Hair follicle dermal papilla cell (primary cell): ENCODE measurements at places on chromosomes 2 and 18. TPM values are rescaled to one million over a fixed set of nuclear protein-coding genes. Genes with fewer than 3 reads are reported as not detected.

The IL1F10 gene
- not detected in 2 replicates for total RNA-seq

The FAM237A gene
- not detected in 2 replicates for total RNA-seq

The TAF1B gene
- total RNA-seq = 24.2 and 25.5 TPM in 2 replicates

The SRD5A2 gene
- total RNA-seq = 2.9 and 11.4 TPM in 2 replicates

The AQP4 gene
- not detected in 2 replicates for total RNA-seq

The NOSTRIN gene
- total RNA-seq = 0.12 and 0.16 TPM in 2 replicates

The TANC1 gene
- total RNA-seq = 34.7 and 40.4 TPM in 2 replicates

The ARHGEF33 gene
- total RNA-seq = 0.32 and 0.61 TPM in 2 replicates

The PIKFYVE gene
- total RNA-seq = 42.3 and 53.7 TPM in 2 replicates

The DSG1 gene
- total RNA-seq = not detected in 2 replicates

The MDH1B gene
- 1.2 and 1.8 TPM in 2 replicates for total RNA-seq

The PLEK gene
- total RNA-seq = not detected in 2 replicates

The TPRKB gene
- total RNA-seq = 9.6 and 18.0 TPM in 2 replicates

The CNOT9 gene
- 46.6 and 58.3 TPM in 2 replicates for total RNA-seq

The RAPH1 gene
- total RNA-seq = 26.4 and 27.1 TPM in 2 replicates

The XDH gene
- total RNA-seq = 0.97 and 1.1 TPM in 2 replicates

The CBLN2 gene
- 0.16 TPM in 1 of 2 replicates, not detected in the other for total RNA-seq

The CFAP221 gene
- 0.32 and 0.36 TPM in 2 replicates for total RNA-seq
